SK-N-SH (cell line): ENCODE measurements at places on chromosomes 11 and 22. TPM values are rescaled to one million over a fixed set of nuclear protein-coding genes. Genes with fewer than 3 reads are reported as not detected.

The NXPE2 gene
- not detected in 2 replicates for polyA plus RNA-seq

The ASCL2 gene
- polyA plus RNA-seq, result not detected in 2 replicates

The ASPHD2 gene
- polyA plus RNA-seq, result 2.1 and 2.2 TPM in 2 replicates

The POU2AF2 gene
- polyA plus RNA-seq, result 0.06 and 0.15 TPM in 2 replicates

The KCTD14 gene
- polyA plus RNA-seq, result 0.25 and 0.32 TPM in 2 replicates

The LAYN gene
- 366 and 437 TPM in 2 replicates for polyA plus RNA-seq

The DCHS1 gene
- 3.0 and 5.7 TPM in 2 replicates for polyA plus RNA-seq

The ACRV1 gene
- polyA plus RNA-seq, result not detected in 2 replicates

The SLC22A12 gene
- polyA plus RNA-seq, result not detected in 2 replicates

GRCh38 chr11:128488471-128488870 lies 98.9 kb downstream of the ETS1 start:
- DNase-seq, result no peak

- DNase-seq, result no peak
Measured at GRCh38 chr11:3003396-3004231, 11.5 kb upstream of the NAP1L4 start.

GRCh38 chr11:118152552-118153471 lies at the start of gene SCN4B:
Gene SCN4B (minus strand): TSS chr11:118152823. CDS start chr11:118152673, 150 bp downstream.
- peak; percentile 94 for DNase-seq

GRCh38 chr11:19816817-19817216 lies 104.2 kb downstream of the NAV2 start:
- no peak for DNase-seq

DNA sequence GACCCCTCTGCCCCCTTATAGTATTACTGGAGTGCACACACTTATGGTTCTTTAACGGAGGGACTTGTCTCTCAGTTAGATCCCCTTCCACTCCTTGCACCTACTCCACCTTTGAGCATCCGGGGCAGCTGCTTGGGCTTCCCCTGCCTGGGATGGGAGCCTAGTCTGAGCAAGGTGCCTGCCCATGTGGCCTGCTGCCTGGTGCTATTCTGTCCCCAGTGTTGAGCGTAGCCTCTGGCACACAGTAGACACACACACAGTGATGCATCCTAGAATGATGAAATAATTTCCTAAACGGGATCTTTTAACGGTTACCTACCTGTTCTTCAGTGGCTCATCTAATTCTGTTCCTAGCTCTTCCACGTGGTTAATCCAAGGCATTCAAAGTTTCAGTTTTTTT lies 22.4 kb downstream of the PPFIA1 start:
- no peak for DNase-seq

DNA sequence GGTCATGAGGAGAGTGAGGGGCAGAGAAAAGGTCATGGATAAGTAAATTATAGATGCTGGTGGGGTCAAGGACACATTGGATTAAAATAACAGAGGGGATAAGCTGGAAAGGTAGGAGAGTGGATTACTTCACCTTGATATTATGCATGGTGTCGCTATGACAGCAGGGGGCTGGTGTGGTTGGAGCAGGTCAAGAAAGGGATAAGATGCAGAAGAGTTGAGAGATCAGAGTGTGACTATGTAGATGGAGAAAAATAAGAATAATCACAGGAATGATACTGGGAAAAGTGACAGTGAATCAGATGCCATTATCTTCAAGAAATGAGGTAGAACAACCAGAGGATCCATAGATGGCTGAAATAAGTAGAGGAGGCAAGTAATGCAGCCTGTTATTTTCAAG lies 29.4 kb upstream of the AMOTL1 start:
- DNase-seq, result no peak

- no peak for DNase-seq
Measured at GRCh38 chr11:5367448-5368074, 16.1 kb upstream of the OR51M1 start.

DNA sequence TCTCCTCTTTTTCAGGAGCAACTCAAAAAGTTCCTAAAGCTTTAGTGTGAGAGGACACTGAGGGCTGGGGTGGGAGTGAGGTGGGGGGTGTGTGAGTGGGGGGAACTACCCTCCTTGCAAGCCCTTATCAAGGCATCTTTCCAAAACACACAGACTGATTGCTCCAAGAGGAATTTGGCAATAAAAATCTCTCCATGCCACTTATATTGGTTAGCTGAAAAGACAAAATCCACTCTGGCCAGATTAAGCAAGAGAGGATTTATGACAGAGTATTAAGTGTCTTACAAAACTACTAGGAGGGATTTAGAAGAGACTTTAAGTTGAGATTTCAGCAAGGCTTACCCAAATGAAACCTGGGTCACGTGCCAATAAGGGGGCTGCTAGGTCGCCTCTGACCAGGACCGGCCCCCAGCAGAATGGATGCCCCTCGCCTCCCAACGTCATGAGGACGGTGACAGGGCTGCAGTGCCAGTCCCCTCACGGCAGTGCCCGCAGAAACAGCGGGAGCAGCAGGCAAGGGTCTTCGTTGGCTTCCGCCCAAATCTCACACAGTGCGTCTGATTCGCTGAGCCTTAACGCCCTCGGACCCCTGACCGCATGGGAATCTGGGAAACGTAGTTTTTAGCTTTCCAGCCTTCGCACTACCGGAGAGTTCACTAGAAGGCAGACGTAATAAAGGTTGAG lies 22.1 kb upstream of the CTR9 start:
- DNase-seq, result peak; percentile 81

DNA sequence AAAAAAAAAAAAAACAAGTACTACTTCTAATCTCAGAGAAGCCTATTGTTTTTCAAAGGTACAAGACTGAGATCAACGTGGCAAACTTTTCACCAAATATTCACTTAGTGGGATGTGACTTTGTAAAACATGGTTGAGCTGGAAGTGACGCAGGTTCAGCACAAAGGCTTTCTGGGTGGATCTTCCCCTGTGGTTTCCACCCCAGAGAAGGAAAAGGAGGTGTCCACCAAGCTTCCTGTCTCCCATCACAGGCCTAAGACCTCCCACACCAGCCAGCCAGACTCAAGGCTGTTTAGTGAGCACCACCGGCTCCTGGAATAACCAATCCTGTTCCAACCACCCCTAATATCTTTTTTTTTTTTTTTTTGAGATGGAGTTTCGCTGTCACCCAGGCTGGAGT lies 5.7 kb downstream of the TMEM184B start:
- DNase-seq, result no peak

DNA sequence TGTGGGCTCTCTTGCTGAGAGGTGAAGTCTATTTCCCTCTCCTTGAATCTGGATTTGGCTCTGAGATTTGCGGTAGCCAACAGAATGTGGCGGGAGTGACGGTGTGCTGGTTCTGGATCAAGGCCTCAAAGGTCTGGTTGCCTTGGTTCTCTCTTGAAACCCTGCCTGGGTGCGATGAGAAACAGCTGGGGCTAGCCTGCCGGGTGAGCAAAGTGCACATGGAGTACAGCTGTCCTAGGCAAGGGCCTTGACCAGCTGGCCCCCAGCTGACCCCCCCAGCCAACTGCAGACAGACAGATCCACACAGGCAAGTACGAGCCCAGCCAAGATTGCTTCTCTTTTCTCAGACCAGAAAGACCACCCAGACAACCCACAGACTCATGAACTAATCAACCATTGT lies 10.8 kb downstream of the SUN2 start:
- DNase-seq, result no peak

- DNase-seq, result no peak
Measured at GRCh38 chr22:42368379-42369249, 63.6 kb downstream of the NFAM1 start.

DNA sequence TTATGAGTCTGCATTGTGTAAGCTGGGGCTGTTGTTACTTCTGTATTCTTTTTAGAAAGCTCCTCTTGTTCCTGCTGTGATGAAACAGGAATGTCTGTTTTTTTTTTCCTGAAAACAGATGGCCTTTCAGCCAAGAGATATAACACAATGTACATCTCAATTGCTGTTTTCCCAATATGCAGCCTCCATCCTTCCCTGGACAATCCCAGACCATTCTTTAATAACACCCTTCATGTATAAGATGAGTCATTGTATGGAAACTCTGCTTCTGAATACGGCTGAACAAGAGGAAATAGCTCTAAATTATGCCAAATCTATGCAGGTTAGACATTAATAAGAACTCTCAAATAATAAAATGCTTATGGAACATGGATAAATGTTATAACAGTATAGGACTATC lies 60.2 kb upstream of the LRRC4C start:
- DNase-seq, result peak; percentile 3

DNA sequence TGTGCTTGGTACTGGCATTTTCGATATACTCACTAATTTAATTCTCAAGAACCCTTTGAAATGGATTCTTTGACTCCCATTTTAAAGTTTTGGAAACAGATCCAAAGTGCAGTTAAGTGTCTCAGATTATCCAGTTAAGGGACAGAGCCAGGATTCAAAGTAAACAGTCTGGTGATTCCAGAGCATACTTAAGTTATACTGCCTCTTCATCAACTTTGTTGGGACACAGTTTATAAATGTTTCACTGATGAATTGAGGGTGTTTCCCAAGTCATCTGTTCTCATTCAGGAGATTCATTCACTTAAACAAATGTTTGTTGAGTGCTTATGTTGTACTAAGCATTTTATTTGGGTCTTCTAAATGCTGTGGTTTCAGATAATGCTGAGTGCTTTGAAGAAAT lies 17.1 kb downstream of the KDM2A start:
- DNase-seq, result no peak

DNA sequence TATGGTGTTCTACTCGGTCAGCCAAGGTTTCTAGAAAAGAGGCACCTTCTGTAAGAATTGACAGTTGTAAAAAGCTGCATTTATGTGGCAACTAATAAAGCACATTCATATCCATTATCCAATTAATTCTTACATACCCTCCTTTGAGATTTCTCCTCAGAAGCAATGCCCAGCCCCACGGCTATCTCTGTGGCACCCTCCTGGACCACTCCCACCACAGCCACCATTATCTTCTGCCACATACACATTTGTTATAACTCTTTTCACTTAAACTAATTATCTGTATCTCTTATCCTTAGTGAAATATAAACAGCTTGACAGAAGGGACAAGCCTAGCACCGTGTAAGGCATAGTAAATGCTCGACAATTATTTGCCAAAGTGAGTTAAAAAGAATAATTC lies 48.5 kb downstream of the PAK1 start:
- no peak for DNase-seq

- DNase-seq, result no peak
Measured at GRCh38 chr11:67433536-67434394, 3.7 kb downstream of the PTPRCAP start.

DNA sequence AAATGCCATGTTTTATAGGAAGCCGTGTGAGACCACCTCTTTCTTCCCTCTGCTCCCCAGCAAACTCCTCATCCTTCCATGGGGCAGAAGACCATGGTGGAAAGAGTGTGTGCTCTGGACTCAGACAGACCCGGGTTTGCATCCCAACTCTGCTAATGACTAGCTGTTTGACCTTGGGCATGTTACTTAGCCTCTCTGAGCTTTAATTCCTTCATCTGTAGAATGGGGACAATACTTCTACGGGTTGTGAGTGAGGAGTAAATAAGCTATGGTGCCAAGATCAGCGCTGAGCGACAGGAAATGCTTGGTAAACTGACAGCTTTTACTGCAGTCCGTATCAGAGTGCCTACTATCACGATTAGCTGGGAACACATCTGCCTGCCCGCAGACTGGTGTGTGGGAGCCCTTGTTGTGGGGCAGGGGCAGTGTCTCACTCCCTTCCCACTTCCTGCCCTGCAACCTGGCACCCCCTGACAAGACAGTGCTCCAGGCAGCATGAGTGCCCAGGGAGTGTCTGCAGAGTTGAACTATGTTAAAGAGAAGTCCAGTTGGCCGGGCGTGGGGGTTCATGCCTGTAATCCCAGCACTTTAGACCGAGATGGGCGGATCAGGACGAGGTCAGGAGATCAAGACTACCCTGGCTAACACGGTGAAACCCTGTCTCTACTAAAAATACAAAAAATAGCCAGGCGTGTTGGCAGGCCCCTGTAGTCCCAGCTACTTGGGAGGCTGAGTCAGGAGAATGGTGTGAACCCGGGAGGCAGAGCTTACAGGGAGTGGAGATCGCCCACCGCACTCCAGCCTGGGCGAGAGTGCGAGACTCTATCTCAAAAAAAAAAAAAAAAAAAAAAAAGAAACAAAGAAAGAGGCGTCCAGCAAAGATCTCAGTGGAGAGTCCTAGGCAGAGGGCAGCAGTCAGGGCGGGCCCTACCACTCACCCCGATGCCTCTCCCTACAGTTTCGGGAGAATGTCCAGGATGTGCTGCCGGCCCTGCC lies 2.2 kb downstream of the SEC14L2 start:
- DNase-seq, result no peak

DNA sequence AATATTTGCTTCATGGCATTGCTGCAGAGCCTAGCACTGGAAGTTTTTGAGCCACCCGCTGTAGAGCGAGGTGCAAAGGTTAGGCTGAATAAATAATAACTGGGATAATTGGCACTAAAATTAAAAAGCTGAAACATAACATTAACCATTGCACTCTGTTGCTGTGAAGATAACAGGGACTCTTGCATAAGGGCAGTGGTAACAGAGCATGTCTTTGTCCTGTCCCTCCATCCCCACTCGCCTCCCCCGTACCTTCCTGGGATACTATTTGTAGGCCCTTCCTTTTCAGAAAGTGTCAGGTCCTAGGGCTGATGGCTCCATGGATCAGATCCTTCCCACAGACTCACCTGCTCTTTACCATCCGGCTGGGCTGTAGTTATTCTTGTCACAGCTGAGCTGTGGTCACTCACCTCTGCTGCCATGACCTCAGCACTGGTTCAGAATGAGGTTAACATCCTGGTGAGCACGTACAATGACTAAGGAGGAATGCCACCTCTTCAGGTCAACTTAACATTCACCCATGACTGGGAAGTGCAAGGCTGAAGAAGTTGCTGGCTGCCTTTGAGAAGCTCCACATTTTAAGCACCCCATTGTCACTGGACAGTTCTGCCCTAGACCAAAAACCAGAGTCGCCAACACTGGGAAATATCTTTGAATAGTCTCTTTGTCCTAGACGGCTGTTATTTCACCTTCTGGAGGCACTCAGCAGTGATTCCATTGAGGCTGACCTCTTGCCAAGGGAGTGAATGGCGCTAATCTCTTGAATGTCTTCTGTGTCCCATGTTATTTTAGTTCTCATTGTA lies 103.2 kb upstream of the KIRREL3 start:
- DNase-seq, result no peak

DNA sequence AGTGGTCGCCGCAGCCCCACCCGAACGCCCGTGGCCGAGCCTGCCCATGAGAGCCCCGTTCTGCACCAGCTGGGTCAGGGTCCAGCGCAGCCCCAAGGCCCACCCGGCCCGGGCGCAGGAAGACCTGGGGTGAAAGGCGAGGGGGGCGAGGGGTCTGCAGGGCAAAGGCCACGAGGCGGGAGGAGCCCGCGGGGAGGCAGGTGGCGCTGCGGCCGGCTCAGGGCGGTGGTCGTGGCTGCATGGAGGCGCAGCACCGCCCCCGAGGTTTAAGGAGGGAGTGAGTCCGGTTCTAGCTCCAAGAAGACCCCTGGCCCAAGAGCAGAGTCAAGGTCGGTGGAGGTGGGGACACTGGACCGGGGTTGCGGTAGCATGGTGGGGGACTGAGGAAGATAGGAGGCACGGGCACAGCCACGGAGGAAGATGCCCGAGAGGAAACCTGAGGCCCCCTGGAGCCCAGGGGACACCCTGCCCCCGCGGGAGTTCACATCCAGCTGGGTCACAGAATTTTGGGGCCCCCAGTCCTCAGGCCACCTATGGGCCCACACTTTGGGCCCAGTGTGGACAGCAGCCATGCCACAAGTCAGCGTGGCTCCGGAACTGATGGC lies 514 bp upstream of the HDAC10 start:
- no peak for DNase-seq
